ENCODE measurements at places on chromosomes 2 and 18. TPM values are rescaled to one million over a fixed set of nuclear protein-coding genes. Genes with fewer than 3 reads are reported as not detected.

GRCh38 chr2:219380926-219381325 is 6.8 kb downstream of the DNPEP start:
- H3K36me3 ChIP-seq, result peaks cover 8% of the 10 kb centered on the region
- no peaks in the 10 kb centered on the region for H3K4me1 ChIP-seq
- no peak for DNase-seq
- H3K4me3 ChIP-seq, result no peak overlapping the region
- H3K27ac ChIP-seq, result no peak overlapping the region

- no peak for DNase-seq
- no peaks in the 10 kb centered on the region for H3K27me3 ChIP-seq
- no peaks in the 10 kb centered on the region for H3K4me1 ChIP-seq
- no peaks in the 10 kb centered on the region for H3K36me3 ChIP-seq
- no peak overlapping the region for H3K4me3 ChIP-seq
- H3K27ac ChIP-seq, result no peak overlapping the region
These were observed 9.0 kb upstream of the SLC20A1 start for GRCh38 chr2:112636605-112637288.

DNA sequence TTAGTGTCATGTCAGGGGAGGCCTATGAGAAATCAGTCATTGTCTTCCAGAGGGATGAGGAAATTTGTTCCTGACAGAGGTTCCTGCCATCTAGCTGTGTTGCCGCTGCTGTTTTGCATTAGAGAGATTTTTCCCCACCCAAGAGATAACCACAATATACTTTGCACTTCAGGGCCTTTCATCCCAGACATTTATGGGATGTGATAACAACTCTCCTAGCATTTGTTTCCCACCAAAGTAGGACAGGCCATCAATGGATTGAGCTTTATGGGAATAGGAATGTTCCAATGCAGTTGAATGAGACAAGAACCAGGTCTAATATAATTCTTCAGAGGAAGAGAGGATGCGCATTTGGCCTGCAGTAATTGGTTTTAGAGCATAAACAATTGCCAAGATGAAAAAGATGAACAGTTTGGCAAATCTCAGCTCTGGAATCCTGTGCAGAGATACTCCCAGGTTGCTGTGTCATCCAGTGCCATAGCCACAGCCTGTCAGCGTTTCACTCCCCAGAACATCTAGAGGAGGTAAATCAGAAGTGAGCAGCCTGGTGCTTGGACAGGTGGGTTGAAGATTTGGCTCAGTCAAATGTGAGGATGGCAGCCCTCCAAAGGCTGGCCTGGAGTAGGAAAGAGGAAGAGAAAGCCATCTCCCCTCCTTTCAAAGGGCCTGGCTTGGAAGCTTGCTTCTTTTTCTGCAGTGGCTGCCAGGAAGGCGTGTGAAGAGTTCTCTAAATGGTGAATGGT is 93.7 kb upstream of the SETBP1 start:
- no peak overlapping the region for H3K27ac ChIP-seq

- no peaks in the 10 kb centered on the region for H3K27me3 ChIP-seq
- no peak overlapping the region for H3K4me3 ChIP-seq
- no peaks in the 10 kb centered on the region for H3K4me1 ChIP-seq
- no peaks in the 10 kb centered on the region for H3K36me3 ChIP-seq
These were observed 488.2 kb upstream of the RAB6C start for GRCh38 chr2:129491308-129491707.

GRCh38 chr2:112622528-112622849 is 23.2 kb upstream of the SLC20A1 start:
- H3K4me3 ChIP-seq, result peak overlapping the region; percentile 30
- no peak overlapping the region for H3K27ac ChIP-seq
- H3K36me3 ChIP-seq, result no peaks in the 10 kb centered on the region

GRCh38 chr2:16165518-16166326 is 225.4 kb downstream of the MYCN start:
- no peak for DNase-seq
- no peaks in the 10 kb centered on the region for H3K4me1 ChIP-seq
- no peak overlapping the region for H3K27ac ChIP-seq
- H3K27me3 ChIP-seq, result peaks cover 7% of the 10 kb centered on the region

DNA sequence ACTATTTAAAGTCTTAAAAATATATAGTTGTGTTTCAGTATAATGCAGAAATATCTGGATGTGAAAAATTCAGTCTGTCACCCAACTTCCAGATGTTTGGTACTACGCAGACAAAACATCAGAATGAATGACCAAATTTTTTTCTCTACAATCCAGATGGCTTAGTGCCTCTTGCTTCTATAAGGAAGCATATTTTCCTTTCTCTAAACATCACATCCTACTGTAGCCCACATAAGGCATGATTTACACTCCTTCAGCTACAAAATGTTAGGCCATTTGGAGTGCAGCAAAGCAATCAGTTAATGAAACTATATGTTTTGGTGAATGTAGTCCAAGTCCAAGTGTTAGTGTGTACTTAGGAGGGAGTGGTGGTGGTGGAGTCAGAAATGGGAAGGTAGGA is 162.9 kb upstream of the SIX2 start:
- no peak overlapping the region for H3K27ac ChIP-seq
- H3K4me3 ChIP-seq, result no peak overlapping the region
- no peaks in the 10 kb centered on the region for H3K36me3 ChIP-seq

GRCh38 chr2:208092093-208092832 is 32.1 kb downstream of the CRYGD start:
- H3K4me3 ChIP-seq, result no peak overlapping the region
- no peak overlapping the region for H3K27ac ChIP-seq
- no peaks in the 10 kb centered on the region for H3K36me3 ChIP-seq
- H3K27me3 ChIP-seq, result no peaks in the 10 kb centered on the region
- no peaks in the 10 kb centered on the region for H3K4me1 ChIP-seq
- DNase-seq, result no peak

The KLHL41 gene
- total RNA-seq, result 0.63 TPM

The GALR1 gene
- total RNA-seq, result not detected

All from A673 (cell line).